ENCODE measurements at places on chromosomes 1 and 21.

- DNase-seq = peak; percentile 75
These were observed 31.5 kb downstream of the CHD5 start for GRCh38 chr1:6148497-6149241.

GRCh38 chr21:33817663-33818451 lies 97.7 kb downstream of the ATP5PO start:
- no peak for DNase-seq

- DNase-seq = no peak
These were observed 75.7 kb upstream of the MAGI3 start for GRCh38 chr1:113314600-113314999.

DNA sequence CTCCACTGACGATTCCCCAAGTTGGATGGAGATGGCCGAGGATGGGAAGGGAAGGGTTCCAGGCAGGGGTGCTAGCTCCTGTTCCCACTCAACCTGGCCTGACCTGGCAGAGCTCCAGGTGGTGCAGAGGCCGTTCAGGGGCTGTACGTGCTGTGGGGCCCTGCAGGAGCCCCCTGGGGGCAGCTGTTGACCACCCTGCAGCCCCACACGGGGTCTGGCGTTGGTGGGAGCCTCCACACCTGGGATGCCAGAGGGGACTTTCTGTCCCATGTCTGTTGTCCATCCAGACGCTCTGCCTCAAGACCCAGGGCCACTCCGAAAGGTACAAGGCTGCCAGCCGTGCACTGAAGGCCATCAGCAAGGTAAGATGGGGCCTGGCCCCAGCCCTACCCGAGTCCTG lies 20.0 kb downstream of the ARHGEF16 start:
- no peak for DNase-seq

GRCh38 chr1:150021191-150021694 lies 10.7 kb upstream of the OTUD7B start:
- DNase-seq = no peak

GRCh38 chr1:3135073-3135702 lies 66.2 kb downstream of the PRDM16 start:
- DNase-seq = no peak

- no peak for DNase-seq
These were observed 1.3 kb downstream of the POGK start for GRCh38 chr1:166840309-166841274.

DNA sequence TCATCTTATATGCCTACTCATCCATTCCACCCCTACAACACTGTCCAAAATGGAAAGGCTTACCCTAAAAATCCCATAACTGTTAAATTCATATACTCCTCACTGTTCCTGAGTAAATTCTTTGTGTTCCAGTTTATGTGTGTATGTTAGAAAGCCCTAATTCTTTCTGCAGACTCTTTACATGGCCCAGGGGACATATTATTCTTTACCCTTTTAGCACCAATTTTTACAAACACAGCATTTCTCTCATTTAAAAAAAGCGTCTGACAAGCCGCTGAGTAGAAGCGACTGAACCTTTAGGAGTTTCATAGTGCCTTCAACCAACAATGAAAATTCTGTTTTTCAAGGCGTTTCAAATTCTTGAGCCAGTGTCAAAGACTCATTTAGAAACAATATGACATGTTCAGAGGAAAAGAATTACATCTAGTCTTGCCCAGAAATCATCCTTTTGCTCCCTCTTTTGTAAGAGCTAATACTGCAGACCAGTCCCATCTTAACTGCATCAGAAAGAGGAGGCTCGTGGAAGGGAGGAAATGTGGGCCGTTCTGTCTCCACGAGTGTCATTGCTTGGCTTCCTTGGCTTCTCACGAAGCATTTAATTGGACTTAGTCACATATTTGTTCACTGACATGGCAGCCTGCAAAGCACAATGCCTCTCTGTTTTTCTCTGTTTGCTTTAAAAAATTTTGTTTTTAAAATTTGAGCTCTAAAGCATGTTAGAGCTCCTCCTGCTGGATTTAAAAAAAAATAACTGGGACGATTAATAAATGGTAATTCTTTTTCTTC lies 21.3 kb upstream of the C1orf105 start:
- DNase-seq = no peak

DNA sequence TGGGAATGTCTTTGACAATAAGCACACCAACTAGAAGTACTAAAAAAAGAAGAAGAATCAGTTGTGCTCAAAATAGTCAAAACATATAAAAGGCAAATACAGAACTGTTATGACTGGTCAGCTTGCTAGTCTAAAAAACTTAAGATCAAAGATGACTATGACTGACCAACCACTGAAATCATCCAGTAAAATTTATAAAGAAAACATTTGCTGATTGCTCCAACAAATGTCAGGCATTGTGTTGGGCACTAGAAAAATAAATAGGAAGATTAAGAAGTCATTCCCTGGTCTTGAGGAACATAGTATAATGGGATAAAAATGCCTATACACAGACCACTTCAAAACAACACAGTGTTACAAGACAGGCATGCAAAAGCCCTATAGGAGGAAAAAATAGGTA lies 9.3 kb upstream of the ANGPTL3 start:
- DNase-seq = no peak

GRCh38 chr1:167114725-167115124 lies 20.9 kb downstream of the STYXL2 start:
- no peak for DNase-seq

GRCh38 chr1:145995148-145995881 lies 1.1 kb downstream of the TXNIP start:
- DNase-seq = no peak

DNA sequence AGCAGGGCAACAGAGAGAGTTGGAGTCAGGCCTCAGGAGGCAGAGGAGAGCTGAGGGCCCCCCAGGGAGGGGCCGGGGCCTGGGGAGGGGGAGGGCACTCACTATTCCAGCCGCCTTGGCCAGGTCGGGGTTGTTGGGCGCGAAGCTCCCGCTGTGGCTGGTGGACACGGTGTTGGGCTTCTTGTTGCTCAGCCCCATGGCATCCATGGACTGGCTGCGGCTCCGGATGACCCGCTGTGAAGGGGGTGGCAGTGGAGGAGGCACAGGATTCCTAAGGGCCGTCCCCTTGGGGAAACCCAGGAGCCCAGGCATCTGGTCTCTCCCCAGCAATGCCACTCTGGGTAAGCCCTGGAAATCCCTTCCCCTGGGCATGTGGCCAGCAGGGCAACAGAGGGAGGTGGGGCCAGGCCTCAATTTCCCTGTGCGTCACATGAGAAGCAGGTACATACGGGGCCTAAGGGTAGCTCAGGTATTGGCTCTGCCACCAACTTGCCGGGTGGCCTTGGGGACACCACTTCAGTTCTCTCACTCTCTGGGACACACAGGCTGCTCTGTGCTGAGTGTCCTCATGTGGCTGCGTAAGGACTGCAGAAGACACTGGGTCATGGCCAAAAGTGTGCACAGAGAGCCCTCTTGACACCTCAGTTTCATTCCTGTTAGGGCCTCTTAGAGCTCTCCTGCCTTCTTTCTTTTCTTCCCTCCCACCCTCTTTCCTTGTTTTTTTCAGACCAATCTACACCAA lies 63.0 kb downstream of the RAP1GAP start:
- no peak for DNase-seq

DNA sequence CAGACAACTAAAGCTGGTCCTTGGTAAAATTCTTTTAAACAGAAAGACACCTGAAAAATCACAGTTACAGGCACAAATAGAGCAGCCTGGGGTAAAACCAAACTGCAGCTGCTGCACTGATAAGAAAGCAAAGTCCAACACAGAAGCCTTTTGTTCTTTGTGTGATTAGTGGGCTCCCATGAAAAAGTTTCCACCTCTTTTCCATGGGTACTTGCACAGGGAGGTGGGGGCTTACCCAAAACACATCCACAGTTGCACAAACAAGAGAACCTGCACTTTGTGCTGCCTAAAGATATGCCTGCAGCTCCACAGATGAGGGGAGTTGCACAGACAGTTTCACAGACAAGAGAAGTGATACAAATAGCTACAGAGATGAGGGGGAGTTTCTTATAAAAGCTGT lies 106.7 kb upstream of the SLC5A9 start:
- DNase-seq = no peak

GRCh38 chr1:64755361-64755760 lies 10.5 kb downstream of the RAVER2 start:
- no peak for DNase-seq

DNA sequence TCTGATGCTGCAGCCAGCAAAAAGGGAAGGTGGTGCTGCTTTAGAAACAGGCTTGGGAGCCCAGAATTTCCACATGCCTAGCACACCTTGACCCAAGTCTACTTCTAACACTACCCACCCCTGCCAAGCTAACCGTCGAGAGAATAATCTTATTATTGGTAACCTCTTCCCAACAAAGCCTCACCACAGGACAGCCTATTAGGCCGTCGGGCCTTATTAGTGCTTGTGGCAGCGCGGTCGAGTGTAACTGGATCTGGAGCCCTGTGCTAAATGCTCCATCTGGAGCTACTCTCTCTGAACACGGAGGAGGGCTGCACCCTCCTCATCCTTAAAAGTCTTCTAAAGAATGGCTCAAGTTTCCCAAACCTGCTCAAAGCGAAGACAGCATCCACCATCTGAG lies 165.5 kb upstream of the NFIA start:
- DNase-seq = no peak

DNA sequence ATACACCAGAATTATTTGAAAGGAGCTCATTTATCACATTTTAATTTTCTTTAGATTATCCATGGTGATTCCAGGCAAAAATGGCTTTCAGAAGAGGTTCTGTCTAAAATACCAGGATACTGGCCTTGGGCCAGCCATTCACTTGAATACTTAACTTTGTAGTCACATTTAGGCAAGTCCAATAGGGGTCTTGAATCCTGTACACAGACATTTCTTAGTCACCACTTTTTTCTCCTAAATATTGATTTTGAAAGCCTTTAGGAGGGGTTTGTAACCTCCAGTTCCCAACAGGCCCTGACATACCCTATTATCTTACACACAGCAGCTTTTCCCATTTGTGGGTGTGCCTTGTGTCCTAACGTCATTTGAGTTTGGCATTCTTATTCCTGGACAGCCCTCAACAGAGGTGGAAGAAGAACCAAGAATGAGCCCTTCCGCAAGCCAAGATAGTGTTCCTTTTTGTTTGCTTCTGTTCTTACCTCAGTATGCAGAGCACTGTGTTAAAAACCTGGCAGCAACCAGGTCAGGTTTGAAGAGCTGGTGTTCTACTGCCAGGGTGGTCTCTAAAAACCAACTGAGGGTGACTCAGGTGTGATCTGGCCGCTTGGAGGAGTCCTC lies 19.5 kb downstream of the MAP3K7CL start:
- no peak for DNase-seq

- DNase-seq = no peak
These were observed 331.6 kb upstream of the BRINP3 start for GRCh38 chr1:190809312-190809711.

GRCh38 chr1:246343251-246343650 lies 163.8 kb downstream of the SMYD3 start:
- no peak for DNase-seq

DNA sequence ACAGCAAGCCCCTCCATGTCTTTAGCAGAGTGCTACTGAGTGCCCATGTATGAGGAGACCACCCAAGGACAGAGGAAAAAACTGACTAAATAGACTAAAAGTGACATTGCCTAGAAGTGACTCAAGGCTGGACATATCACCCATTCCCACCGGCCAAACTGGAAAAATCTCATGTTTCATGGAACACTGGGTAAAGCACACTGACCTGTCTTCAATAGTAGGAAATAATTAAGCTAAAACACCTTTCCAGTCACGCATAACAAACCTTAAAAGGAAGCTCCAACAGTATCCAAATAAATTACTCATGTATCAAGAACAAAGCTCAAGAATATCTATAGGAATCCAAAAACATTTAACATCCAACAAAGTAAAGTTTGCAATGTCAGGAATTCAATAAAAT lies 120.4 kb downstream of the SNX7 start:
- no peak for DNase-seq

Data from activated naive CD8-positive, alpha-beta T cell treated with anti-CD3 and anti-CD28 coated beads, Interleukin-2, amount 50 U/mL, for 24 hours (primary cell).